Activated CD4-positive, alpha-beta T cell treated with anti-CD3 and anti-CD28 coated beads, Interleukin-2, amount 10 ng/mL, durations not matched to agents 7 days and 5 days (primary cell): ENCODE measurements at places on chromosomes 13 and 19. TPM values are rescaled to one million over a fixed set of nuclear protein-coding genes. Genes with fewer than 3 reads are reported as not detected.

GRCh38 chr13:73740666-73741065 is 393.5 kb downstream of the KLF12 start:
- H3K4me1 ChIP-seq = peaks cover 32% of the 10 kb centered on the region
- no peaks in the 10 kb centered on the region for H3K27me3 ChIP-seq
- no peak overlapping the region for H3K4me3 ChIP-seq
- peak overlapping the region; percentile 6 for H3K27ac ChIP-seq

GRCh38 chr13:28321756-28322155 is 173.2 kb downstream of the FLT1 start:
- no peak overlapping the region for H3K27ac ChIP-seq
- no peaks in the 10 kb centered on the region for H3K27me3 ChIP-seq
- H3K36me3 ChIP-seq = no peaks in the 10 kb centered on the region
- DNase-seq = no peak

- no peaks in the 10 kb centered on the region for H3K36me3 ChIP-seq
- no peak overlapping the region for H3K27ac ChIP-seq
- no peaks in the 10 kb centered on the region for H3K27me3 ChIP-seq
- no peak overlapping the region for H3K4me3 ChIP-seq
- DNase-seq = no peak
- no peaks in the 10 kb centered on the region for H3K4me1 ChIP-seq
Measured at GRCh38 chr13:103852036-103852435, 785.8 kb upstream of the SLC10A2 start.

DNA sequence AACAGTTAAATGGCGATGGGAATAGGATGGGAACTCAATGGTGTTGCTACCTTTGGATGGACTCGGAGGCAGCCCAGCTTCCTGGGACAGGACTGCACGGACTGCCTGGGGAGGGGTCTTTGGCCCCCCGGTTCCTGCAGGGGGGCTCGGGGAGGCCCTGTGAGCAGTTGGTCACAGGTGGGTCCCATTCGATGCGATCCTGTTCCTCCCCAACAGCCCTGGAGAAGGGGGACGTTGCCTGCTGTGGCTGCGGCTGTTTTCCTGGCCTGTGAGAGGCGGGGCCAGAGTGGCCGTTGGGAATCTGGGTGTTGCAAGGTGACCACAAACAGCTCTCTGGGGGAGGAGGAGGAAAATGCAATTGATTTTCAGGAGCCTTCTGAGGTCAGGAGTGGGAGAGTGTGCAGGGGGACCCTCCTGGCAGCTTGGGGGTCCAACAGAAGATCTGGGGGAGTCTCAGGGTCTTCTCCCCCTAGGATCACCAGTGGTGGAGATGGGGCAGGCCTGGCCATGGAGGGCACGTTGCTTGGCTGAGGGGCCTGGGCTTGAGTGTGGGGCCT is 1.9 kb upstream of the PLPPR3 start:
- DNase-seq = no peak
- no peak overlapping the region for H3K27ac ChIP-seq
- H3K36me3 ChIP-seq = no peaks in the 10 kb centered on the region
- no peak overlapping the region for H3K4me3 ChIP-seq

- DNase-seq = no peak
- no peak overlapping the region for H3K4me3 ChIP-seq
- H3K4me1 ChIP-seq = peaks cover 14% of the 10 kb centered on the region
- H3K27me3 ChIP-seq = no peaks in the 10 kb centered on the region
Measured at GRCh38 chr13:21010621-21011020, 50.8 kb downstream of the LATS2 start.

GRCh38 chr13:98014766-98015165 is 61.3 kb downstream of the IPO5 start:
- H3K4me3 ChIP-seq = no peak overlapping the region
- no peak for DNase-seq
- H3K27ac ChIP-seq = no peak overlapping the region
- H3K4me1 ChIP-seq = peaks cover 4% of the 10 kb centered on the region

DNA sequence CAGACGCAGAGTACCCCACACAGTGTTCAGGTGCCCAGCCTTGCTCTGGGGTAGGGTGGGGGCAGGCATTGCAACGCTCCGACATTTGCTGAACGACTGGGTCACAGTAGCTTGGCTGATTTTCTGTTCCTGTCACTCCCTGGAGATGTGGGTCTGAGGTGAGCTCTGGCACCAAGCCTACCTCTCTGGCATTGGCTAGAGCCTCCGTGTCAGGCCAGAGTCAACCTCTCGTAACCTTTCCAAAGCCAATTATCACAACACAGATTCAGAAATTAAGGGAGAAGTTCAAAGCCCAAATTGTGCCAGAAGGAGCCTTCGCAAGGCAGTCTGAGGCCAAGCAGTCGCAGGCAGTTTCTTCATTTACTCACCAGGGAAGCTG is 117.2 kb downstream of the IRS2 start:
- no peak overlapping the region for H3K4me3 ChIP-seq
- DNase-seq = no peak
- no peaks in the 10 kb centered on the region for H3K27me3 ChIP-seq
- H3K36me3 ChIP-seq = no peaks in the 10 kb centered on the region

DNA sequence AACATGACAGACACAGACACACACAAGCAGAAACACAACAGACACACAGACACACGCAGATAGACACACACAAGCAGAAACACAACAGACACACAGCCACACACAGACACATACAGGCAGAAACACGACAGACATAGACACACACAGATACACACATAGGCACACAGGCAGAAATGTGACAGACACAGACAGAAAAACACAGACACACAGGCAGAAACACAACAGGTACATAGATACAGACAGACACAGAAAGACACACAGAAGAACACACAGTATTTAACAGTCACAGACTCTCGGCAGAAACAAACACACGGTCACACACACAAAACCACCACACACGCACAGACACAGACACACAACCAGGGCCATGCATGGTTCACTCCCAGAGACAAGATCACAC is 905 bp downstream of the TBXA2R start:
- peaks cover 5% of the 10 kb centered on the region for H3K27me3 ChIP-seq
- H3K4me3 ChIP-seq = no peak overlapping the region
- no peaks in the 10 kb centered on the region for H3K36me3 ChIP-seq
- peaks cover 12% of the 10 kb centered on the region for H3K4me1 ChIP-seq

DNA sequence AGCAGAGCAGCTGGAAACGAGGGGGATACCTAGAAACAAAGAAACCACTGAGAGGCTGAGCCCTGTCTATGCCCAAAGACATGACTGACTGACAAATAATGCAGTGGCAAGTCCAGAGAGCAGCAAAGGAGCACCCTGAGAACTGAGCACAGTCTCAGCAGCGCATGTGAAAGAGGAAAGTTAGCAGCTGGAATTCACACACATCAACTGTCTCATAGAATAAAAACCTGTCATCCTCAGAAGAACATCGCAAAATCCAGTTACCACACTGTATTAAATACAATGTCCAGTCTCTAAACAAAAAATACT is 24.1 kb upstream of the DLEU7 start:
- H3K4me1 ChIP-seq = no peaks in the 10 kb centered on the region
- H3K27ac ChIP-seq = no peak overlapping the region
- H3K36me3 ChIP-seq = no peaks in the 10 kb centered on the region
- no peak overlapping the region for H3K4me3 ChIP-seq
- peaks cover 19% of the 10 kb centered on the region for H3K27me3 ChIP-seq
- DNase-seq = no peak

DNA sequence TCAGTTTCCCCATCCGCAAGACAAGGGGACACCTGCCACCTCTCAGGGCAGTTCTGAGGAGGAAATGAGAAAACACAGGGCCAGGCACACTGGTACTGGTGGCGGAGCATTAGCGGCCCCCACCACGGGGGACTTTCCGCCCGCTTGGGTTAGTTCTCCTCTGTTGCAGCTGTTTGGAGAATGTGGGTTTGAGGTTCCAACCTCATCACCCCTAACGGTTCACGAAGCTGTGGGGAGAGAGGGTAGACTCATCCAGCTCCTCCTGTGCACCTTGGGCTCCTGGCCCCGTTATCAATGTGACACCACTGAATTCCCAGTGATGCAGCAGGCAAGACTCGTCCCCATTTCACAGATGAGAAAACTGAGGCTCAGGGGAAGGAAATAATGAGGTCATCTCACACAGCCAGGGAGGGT is 10.3 kb downstream of the PTPRS start:
- peaks cover 10% of the 10 kb centered on the region for H3K27me3 ChIP-seq
- no peak overlapping the region for H3K4me3 ChIP-seq
- no peak for DNase-seq
- no peaks in the 10 kb centered on the region for H3K4me1 ChIP-seq
- no peak overlapping the region for H3K27ac ChIP-seq

DNA sequence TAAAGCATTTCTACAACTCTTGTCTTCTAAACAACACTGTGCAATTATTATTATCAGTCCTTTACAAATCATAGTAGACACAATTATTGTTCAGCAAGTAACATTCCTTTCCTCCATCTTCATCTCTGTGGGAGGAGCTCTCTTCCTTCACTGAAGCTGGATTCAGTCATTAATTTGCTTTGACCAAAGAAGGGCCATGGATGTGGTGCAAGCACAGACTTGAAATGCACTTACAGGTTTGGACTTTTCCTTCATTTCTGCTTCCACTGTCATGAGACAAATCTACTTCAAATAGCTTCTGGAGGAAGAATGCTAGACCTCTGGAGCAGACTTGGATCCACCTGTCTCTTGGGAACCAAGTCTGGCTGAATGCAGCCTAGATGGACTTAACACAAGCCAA is 336.6 kb upstream of the SLITRK6 start:
- H3K27me3 ChIP-seq = no peaks in the 10 kb centered on the region
- H3K27ac ChIP-seq = no peak overlapping the region
- no peaks in the 10 kb centered on the region for H3K4me1 ChIP-seq
- no peak overlapping the region for H3K4me3 ChIP-seq
- DNase-seq = no peak

DNA sequence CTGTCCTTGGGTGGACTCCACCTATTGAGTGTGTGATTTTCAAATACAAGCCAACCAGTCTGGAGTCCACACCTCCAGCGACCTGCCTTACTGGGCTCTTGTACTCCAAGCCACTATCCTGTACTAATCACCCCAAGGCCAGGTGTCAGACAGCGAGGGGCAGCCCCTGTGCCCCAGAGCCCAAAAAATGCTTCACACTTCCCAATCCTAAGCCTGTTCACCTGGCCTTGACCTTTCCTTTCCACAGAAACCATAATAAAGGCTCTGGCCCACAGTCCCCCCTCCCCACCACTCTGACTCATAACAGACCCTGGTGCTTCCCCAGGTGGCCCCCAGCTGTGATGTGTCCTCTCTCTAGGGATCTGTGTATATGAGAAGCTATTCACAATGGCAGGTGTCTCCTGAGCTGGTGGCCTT is 3.9 kb downstream of the CD209 start:
- no peaks in the 10 kb centered on the region for H3K4me1 ChIP-seq
- peaks cover 14% of the 10 kb centered on the region for H3K27me3 ChIP-seq
- DNase-seq = no peak
- H3K4me3 ChIP-seq = no peak overlapping the region
- no peak overlapping the region for H3K27ac ChIP-seq

DNA sequence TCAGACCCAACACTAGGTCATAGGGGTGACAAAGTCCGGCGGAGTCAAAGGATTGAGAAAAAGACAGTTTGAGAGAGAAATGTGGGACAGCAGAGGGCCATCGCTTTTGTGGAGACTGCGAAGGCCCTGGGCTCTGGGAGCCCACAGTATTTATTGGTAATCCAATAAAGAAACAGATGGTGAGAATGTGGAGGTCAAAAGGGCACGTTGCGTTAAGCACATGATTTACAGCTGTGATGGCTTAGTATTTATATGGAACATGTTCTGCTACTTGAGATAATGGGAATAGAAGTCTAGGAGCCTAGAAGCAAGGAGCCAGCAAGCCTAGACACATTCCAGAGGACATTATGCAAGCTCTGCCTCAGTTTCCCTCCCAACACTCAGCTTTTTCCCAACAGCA is 2521.1 kb downstream of the PCDH9 start:
- no peak overlapping the region for H3K4me3 ChIP-seq
- H3K36me3 ChIP-seq = no peaks in the 10 kb centered on the region
- DNase-seq = no peak
- H3K4me1 ChIP-seq = no peaks in the 10 kb centered on the region
- H3K27ac ChIP-seq = no peak overlapping the region

DNA sequence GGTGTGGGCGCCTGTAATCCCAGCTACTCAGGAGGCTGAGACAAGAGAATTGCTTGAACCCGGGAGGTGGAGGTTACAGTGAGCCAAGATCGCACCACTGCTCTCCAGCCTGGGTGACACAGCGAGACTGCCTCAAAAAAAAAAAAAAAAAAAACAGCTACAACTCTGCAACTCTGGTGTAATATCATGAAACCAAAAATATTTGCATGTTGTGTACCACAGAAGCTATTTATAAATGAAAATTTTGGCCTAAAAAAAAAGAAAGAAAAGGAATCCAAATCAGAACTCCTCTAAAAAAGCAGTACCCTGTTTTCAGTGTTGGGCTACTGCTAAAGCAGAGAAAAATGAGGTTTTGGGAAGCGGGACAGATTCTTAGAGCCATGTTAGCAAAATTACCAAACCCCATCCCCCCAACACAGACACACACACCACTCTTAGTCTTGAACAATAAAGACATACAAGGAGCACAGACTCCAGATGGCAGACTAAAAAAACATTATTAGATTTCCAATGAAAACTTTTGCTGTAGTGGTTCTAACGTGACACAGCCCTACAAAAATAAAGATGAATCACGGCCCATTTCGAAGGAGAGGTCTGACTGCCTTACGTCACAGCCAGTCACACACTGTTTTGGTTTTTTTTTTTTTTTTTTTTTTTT is 51.5 kb downstream of the INSR start:
- H3K27ac ChIP-seq = no peak overlapping the region
- DNase-seq = no peak
- no peaks in the 10 kb centered on the region for H3K27me3 ChIP-seq
- H3K4me1 ChIP-seq = no peaks in the 10 kb centered on the region
- H3K36me3 ChIP-seq = no peaks in the 10 kb centered on the region
- H3K4me3 ChIP-seq = no peak overlapping the region

DNA sequence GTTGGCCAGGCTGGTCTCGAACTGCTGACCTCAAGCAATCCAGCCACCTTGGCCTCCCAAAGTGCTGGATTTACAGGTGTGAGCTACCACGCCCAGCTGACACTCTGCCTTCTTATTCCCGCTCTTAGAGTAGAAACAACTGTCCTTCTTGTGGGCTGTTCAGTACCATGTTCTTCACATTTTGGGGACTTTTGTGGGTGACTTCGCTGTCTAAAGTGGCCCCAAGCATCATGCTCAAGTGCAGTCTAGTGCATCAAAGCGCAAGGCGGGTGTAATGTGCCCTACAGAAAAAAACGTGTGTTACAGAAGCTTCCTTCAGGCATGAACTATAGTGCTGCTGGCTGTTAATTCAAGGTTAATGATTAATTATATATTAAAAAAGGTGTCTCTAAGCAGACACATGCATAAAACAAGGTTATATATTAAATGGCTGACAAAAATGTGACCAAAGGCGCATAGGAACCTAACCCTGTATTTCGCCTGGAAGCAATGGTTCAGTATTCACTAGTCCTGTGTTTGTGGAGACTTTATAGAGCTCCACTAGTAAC is 38.3 kb downstream of the ABCC4 start:
- peaks cover 2% of the 10 kb centered on the region for H3K36me3 ChIP-seq
- no peak for DNase-seq
- H3K27ac ChIP-seq = no peak overlapping the region
- H3K4me1 ChIP-seq = no peaks in the 10 kb centered on the region

The PTGIR gene
- total RNA-seq = 14.0 TPM

The RAB20 gene
- 4.1 TPM for total RNA-seq

The NR1H2 gene
- 55.2 TPM for total RNA-seq

The SLC25A41 gene
- total RNA-seq = 0.42 TPM

The LRRC63 gene
- 1.5 TPM for total RNA-seq

The ZNF135 gene
- total RNA-seq = 1.1 TPM

The SIGLEC5 gene
- total RNA-seq = not detected

The SBNO2 gene
- 91.7 TPM for total RNA-seq

The S1PR5 gene
- not detected for total RNA-seq

The NDUFA13 gene
- 314 TPM for total RNA-seq

The ACER1 gene
- 0.81 TPM for total RNA-seq

The ARL11 gene
- total RNA-seq = 2.1 TPM

The FFAR3 gene
- total RNA-seq = not detected

The SIGLECL1 gene
- total RNA-seq = not detected

The TRPC4 gene
- total RNA-seq = not detected

The CHST8 gene
- total RNA-seq = not detected

The NLRP4 gene
- total RNA-seq = not detected
